ENCODE measurements at places on chromosomes 2 and 18.

GRCh38 chr18:42872838-42873237 is 242.6 kb downstream of the RIT2 start:
- no peaks in the 10 kb centered on the region for H3K4me1 ChIP-seq
- no peaks in the 10 kb centered on the region for H3K36me3 ChIP-seq

GRCh38 chr2:215929602-215930335 is 83.6 kb downstream of the MREG start:
- H3K4me3 ChIP-seq, result no peak overlapping the region
- no peaks in the 10 kb centered on the region for H3K4me1 ChIP-seq
- DNase-seq, result no peak

DNA sequence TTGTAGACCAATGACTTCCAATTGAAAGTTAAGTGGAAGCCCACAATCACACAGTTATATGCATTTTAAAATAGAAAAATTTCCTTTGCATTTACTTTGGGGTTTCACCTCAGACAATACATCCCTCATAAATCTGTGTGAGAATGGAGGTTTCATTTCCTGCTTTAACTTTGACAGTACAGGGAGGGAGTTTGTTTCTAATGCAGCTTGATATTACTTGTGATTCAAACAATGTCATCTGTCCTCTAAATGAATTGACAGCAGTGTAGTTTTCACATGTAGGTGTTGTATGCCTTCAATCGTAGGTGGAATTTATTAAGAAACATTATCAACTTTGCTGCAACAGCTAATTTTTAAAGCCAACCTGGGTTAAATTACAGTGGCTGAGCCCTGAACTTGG is 75.2 kb downstream of the TMEFF2 start:
- H3K36me3 ChIP-seq, result no peaks in the 10 kb centered on the region
- no peaks in the 10 kb centered on the region for H3K4me1 ChIP-seq
- no peaks in the 10 kb centered on the region for H3K27me3 ChIP-seq
- no peak for DNase-seq

- no peaks in the 10 kb centered on the region for H3K36me3 ChIP-seq
- H3K27me3 ChIP-seq, result no peaks in the 10 kb centered on the region
- H3K27ac ChIP-seq, result no peak overlapping the region
- H3K4me1 ChIP-seq, result no peaks in the 10 kb centered on the region
- no peak for DNase-seq
- H3K4me3 ChIP-seq, result no peak overlapping the region
Measured at GRCh38 chr18:68447286-68447685, 267.6 kb downstream of the TMX3 start.

DNA sequence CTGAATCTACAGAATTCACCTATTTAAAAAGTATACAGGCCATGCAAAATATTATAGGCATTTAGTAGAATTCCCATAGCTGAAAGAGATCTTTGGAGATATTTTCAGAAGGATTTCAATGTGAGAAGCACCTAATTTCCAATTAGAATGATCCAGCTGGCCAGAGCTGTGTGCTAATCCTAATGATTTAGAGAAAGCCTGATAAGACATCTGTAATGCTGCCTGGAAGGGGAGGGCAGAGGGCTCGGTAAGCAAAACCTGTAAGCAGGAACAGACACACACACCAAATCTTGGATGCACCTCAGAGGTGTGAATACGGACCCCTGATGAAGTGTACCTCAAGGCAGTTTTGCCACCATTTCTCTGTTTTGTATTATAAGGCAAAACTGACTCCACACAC is 14.0 kb downstream of the SERTAD2 start:
- peaks cover 31% of the 10 kb centered on the region for H3K4me1 ChIP-seq
- DNase-seq, result no peak
- no peak overlapping the region for H3K4me3 ChIP-seq
- H3K36me3 ChIP-seq, result peaks cover 11% of the 10 kb centered on the region
- H3K27me3 ChIP-seq, result no peaks in the 10 kb centered on the region

- H3K27ac ChIP-seq, result no peak overlapping the region
- H3K27me3 ChIP-seq, result no peaks in the 10 kb centered on the region
- no peak for DNase-seq
- H3K4me3 ChIP-seq, result no peak overlapping the region
Measured at GRCh38 chr2:55779459-55780421, 86.1 kb upstream of the PNPT1 start.

GRCh38 chr2:38581193-38582147 is 21.3 kb downstream of the HNRNPLL start:
- H3K4me3 ChIP-seq, result no peak overlapping the region
- peak; percentile 51 for DNase-seq
- H3K4me1 ChIP-seq, result no peaks in the 10 kb centered on the region
- H3K27ac ChIP-seq, result no peak overlapping the region

- DNase-seq, result no peak
- no peaks in the 10 kb centered on the region for H3K27me3 ChIP-seq
- H3K27ac ChIP-seq, result no peak overlapping the region
Measured at GRCh38 chr2:183408562-183408961, 284.3 kb downstream of the NUP35 start.

DNA sequence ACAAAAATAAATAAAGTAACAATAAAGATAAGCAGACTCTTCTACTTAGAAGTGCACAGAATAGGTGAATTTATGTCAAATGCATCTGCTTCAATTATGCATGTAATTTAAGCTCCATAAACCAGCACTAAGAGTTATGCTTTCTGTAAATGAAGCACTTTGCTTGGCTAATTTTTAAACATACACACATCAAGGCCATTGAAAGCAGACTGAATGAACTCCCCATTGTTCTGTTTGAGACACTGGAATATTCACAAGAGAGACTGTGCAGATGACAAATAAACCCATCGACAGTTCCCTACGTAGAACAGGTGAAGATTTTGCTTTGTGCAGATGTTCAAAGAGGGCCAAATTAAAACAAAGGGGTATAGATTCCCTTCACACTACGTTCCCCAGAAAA is 133.4 kb downstream of the PID1 start:
- no peaks in the 10 kb centered on the region for H3K4me1 ChIP-seq
- DNase-seq, result no peak
- H3K27ac ChIP-seq, result no peak overlapping the region
- no peaks in the 10 kb centered on the region for H3K36me3 ChIP-seq

GRCh38 chr2:176502619-176503018 is 233.4 kb downstream of the MTX2 start:
- no peaks in the 10 kb centered on the region for H3K36me3 ChIP-seq
- no peaks in the 10 kb centered on the region for H3K4me1 ChIP-seq
- DNase-seq, result peak; percentile 4

GRCh38 chr2:107380912-107381311 is 445.8 kb upstream of the RGPD4 start:
- H3K36me3 ChIP-seq, result no peaks in the 10 kb centered on the region
- H3K4me1 ChIP-seq, result no peaks in the 10 kb centered on the region
- no peak overlapping the region for H3K27ac ChIP-seq
- H3K27me3 ChIP-seq, result no peaks in the 10 kb centered on the region
- H3K4me3 ChIP-seq, result no peak overlapping the region

DNA sequence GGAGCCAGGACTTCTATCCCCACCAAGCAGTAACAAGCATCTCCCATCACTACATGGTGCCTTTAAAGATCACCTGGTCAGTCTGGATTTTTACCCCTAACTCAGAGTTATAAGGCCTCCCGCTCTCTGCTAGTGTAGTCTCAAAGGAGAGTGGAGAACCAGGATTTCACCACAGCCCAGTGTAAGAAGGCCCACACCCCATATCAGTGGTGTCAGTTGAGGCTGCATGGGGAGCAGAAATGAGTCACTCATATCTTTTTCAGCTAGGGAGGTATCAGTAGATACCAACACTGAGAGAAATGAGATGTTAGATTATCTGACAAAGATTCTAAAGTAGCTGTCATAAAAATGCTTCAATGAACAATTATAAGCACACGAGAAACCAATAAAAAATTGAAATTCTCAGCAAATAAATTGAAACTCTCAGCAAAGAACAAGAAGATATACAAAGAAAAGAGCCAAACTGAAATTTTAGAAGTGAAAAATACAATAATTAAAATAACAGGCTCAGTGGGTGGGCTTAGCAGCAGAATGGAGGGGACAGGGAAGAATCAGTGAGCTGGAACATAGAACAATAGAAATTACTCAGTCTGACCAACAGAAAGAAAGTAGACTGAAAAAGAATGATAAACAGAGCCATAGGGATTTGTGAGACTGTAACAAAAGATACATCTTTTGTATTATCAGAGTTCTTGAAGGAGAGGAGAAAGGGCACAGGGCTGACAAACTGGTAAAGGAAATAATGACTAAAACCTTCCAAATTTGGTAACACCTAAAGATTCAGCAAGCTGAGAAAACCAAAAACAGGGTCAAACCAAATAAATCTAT is 257.7 kb downstream of the ANAPC1 start:
- no peaks in the 10 kb centered on the region for H3K27me3 ChIP-seq
- no peak for DNase-seq

DNA sequence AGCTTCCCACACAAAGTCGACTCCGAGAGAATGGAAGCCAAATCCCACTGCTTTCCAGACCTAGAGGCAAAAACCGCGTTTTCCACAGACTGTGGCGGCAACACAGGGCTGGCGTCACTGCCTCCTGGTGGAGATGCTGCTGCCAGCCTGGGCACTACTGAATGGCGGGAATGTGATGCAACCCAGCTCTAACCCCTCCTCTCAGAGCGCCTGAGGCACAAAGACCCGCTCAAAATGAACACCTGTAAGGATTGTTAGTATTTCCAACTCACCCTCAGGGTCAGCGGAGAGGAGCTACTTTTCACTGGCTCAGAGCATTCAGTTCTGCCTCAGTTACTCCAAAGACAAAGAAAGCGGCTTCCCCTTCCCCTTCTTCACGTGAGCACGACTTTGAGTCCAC is 548.0 kb upstream of the SALL3 start:
- peaks cover 11% of the 10 kb centered on the region for H3K4me1 ChIP-seq
- no peak for DNase-seq
- H3K27me3 ChIP-seq, result no peaks in the 10 kb centered on the region
- no peak overlapping the region for H3K27ac ChIP-seq

- no peaks in the 10 kb centered on the region for H3K27me3 ChIP-seq
- H3K4me3 ChIP-seq, result no peak overlapping the region
- H3K4me1 ChIP-seq, result no peaks in the 10 kb centered on the region
- DNase-seq, result no peak
Measured at GRCh38 chr2:117537032-117537431, 277.5 kb upstream of the DDX18 start.

DNA sequence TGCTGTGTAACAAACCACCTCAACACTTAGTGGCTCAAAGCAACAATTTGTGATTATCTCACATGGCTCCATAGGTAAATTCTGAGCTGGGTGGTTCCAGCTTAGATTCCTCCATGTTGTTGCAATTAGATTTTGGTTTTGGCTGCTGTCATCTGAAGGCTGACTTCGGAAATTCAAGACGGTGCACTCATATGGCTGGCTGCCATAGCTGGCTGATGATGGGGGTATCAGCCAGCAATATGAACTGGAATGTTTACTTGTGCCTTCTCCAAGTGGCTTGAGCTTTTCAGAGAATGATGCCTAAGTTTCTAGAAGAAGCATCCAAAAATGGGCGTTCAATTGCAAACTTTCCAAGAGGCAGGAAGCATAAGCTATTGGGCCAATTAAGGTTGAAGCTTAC is 213.1 kb downstream of the GCA start:
- no peak overlapping the region for H3K27ac ChIP-seq
- no peaks in the 10 kb centered on the region for H3K27me3 ChIP-seq
- no peak overlapping the region for H3K4me3 ChIP-seq
- no peaks in the 10 kb centered on the region for H3K4me1 ChIP-seq

GRCh38 chr2:177543007-177543760 is 150.6 kb downstream of the AGPS start:
- H3K4me1 ChIP-seq, result peaks cover 2% of the 10 kb centered on the region
- H3K4me3 ChIP-seq, result no peak overlapping the region
- DNase-seq, result no peak
- H3K27me3 ChIP-seq, result no peaks in the 10 kb centered on the region
- peak overlapping the region; percentile 72 for H3K27ac ChIP-seq

GRCh38 chr18:49094979-49095632 is 144.3 kb upstream of the SMAD7 start:
- no peak for DNase-seq
- no peak overlapping the region for H3K27ac ChIP-seq
- H3K27me3 ChIP-seq, result no peaks in the 10 kb centered on the region
- no peaks in the 10 kb centered on the region for H3K36me3 ChIP-seq
- no peaks in the 10 kb centered on the region for H3K4me1 ChIP-seq

- peaks cover 21% of the 10 kb centered on the region for H3K4me1 ChIP-seq
- DNase-seq, result no peak
- no peaks in the 10 kb centered on the region for H3K27me3 ChIP-seq
- no peak overlapping the region for H3K4me3 ChIP-seq
Measured at GRCh38 chr2:239353692-239354091, 47.1 kb downstream of the HDAC4 start.

DNA sequence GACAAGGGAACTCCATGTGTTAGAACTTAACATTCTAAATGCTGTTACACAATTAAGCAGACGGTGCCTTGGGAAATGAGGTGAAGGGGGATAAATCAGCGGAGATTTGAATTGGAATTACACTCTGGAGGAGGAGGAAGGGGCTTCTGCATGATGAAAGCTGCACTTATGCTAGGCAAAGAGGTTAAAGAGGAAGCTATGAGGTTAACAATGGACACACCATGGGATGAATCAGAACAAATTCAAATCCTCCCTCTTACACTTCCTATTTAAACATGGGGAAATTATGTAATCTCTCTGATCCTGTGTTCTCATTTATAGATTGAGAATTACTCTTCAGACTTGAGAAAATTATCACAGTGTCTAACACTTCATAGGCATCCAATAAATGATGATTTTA is 121.5 kb upstream of the SIX2 start:
- H3K27ac ChIP-seq, result no peak overlapping the region
- H3K27me3 ChIP-seq, result no peaks in the 10 kb centered on the region
- H3K36me3 ChIP-seq, result no peaks in the 10 kb centered on the region
- H3K4me1 ChIP-seq, result no peaks in the 10 kb centered on the region

GRCh38 chr2:173818285-173818684 is 146.9 kb downstream of the SP3 start:
- H3K36me3 ChIP-seq, result no peaks in the 10 kb centered on the region
- H3K4me3 ChIP-seq, result no peak overlapping the region
- no peaks in the 10 kb centered on the region for H3K4me1 ChIP-seq
- no peak for DNase-seq
- no peaks in the 10 kb centered on the region for H3K27me3 ChIP-seq

- peaks cover 4% of the 10 kb centered on the region for H3K4me1 ChIP-seq
- no peak overlapping the region for H3K27ac ChIP-seq
- H3K36me3 ChIP-seq, result no peaks in the 10 kb centered on the region
- H3K4me3 ChIP-seq, result no peak overlapping the region
Measured at GRCh38 chr18:4808891-4809290, 353.8 kb upstream of the DLGAP1 start.

DNA sequence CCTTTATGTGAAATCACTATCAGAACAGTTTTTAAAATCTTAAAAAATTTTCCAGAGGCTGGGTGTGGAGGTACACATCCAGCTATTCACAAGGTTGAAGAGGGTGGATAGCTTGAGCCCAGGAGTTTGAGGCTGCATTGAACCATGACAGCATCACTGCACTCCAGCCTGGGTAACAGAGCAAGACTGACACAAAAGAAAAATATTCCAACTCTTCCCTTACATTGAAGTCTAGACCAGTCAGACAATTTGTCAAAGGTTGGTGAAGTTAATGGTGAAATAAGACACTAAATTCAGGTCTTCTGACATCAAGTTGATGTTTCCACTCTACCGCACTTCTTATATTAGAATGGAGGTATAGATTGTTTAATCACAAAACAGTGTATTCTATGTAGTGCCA is 52.8 kb downstream of the HYCC2 start:
- no peak for DNase-seq
- no peaks in the 10 kb centered on the region for H3K27me3 ChIP-seq
- no peak overlapping the region for H3K4me3 ChIP-seq

Measured in spinal cord (tissue), 10 donors.